ENCODE measurements at places on chromosomes 7 and 10.
A peak's percentile ranks its signal among the peaks of the same experiment; 100 is the strongest.

DNA sequence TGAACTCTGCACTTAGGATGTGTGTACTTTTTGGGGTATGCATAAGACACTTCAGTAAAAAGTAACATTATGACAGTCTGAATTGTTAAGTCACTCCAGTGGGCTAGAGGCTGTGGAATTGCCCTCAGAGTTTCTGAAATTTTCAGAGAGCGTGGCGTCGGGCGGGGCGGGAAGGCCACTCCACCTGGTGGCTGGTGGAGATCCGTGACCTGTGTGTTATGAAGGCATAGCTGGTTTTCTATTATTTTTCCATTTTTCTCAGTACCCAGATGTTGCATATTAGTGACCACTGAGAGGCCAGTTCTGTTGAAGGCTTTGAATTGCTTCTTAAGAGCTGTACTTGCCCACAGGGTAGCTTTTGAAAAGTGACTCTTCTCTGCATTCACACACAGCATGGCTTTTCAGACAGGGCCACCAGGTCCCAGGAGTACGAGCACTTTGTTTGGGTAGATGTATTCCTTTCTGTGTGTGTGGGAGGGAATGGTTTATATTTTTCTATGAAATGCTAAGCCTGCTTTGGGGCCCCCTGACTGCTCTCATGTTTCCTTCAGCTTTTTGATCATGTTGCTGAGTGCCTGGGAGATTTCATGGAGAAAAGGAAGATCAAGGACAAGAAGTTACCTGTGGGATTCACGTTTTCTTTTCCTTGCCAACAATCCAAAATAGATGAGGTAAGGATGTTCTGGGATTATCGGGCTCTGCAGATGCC lies 52.3 kb downstream of the TACR2 start:
- no peak for DNase-seq

DNA sequence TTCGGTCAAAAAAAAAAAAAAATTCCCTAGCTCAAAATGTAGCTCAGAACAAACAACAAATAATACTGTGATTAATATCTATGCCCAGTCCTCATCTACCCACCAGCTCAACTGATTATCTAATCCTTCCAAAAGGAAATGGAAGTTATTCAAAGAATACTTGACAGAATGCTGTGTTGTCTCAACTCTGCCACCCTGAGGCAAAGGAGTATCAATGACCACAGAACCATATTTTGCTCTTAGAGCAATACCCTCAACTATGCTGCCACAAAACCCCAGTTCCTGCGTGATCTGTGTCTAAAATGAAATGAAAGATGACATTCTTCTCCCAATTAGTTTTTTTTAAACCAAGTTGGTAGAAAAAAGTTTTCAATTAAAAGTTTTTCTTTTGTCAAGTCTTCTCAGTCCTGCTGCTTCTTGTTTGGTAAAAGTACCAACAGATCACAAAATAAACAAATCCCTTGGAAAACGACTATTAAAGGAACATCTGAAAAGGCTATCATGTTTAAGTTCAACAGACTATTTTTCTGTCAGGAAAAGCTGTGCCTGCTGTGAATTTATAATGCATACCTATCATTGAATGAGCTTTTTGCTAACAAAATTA lies 21.6 kb downstream of the RBM28 start:
- DNase-seq, result peak; percentile 77

- peak; percentile 99 for DNase-seq
These were observed 284.6 kb downstream of the KLF6 start for GRCh38 chr10:3500408-3500856.

DNA sequence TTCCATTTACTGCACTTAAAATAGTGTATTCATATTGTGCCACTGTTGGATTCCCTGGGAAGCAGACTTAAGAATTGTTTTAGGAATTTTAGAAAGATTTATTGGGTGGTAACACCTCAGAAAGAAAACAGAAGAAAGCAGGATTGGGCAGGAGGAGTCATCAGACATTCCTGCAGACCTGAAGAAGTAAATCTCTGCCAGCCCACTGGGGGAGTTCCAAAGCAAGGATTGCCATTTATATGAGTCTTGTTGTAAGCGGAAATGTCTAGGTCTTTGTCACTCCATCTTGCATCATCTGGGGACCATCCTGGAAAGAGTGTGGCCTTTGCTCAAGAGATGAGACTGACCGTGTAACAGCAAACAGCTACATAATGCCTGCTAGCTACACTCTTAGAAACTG lies 947.6 kb upstream of the POT1 start:
- no peak for DNase-seq

DNA sequence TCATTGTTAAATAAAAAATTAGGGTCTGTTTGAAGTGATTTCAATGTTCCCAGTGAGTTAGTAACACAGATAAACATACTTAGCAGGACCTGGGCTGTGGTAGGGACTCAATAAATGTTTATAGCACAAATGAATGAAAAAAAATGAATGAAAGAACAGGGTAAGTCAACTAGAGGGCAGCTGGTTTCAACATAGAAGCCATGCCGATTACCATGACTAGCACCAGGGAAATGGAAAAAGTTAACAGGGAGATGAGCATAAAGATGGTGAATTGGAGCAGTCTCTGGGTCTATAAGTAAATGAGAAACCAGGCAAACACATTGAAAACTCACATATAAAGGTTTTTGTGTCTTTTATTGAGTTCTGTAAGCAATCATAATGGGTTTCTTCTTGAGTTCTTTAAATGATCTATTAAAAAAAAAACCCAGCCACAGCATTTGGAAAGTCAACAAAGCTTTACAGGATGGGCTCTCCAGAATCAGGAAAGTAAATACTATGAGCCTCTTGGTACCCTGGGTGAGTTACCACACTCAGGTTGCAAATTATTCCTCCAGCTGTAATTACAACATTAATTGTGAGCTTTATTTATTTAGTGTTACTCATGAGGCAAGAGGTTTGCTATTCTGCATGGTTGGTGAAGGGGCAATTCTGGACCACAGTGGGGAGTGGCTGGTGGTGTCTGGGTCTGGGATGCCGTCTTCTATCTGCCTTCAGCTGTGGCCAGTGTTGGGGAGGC lies 46.1 kb upstream of the MTPN start:
- no peak for DNase-seq

DNA sequence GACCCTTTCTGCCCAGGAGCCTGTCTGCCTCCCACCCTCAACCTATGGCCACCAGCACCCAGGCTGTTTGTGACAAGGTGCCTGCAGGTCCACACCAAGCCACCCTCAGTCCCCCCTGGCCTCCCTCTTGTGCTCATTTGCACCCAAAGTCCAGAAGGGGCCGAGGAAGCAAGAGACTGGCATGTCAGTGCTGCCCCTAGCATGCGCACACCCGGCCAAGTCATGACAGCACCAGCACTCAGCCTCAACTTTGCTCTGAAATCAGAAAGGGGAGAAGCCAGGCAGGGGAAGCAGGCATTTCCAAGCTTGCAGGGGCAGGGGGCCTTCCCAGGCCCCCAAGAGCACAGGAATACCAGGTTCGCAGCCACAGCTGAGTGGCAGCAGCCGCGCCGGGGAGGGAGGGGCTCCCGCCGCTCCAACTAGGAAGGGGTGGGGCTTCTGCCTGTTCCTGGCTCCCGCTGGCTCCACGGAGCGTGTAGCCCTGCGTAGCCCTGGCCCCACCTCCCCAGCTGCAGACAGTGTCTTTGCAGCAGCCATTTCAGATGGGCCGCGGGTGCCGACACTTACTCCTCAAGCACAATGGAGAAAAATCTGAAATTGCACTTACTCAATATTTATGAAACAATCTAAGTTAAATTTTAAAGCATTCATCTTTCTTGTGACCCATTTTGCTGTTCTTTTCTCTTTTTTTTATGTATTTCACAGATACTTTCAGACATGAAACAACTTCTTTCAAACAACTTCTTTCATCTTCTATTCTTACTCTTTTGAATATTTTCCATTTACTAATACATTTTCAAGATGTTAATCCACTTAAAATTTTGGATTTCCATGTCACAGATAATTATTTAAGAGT lies 54.9 kb upstream of the ABCB5 start:
- DNase-seq, result no peak

DNA sequence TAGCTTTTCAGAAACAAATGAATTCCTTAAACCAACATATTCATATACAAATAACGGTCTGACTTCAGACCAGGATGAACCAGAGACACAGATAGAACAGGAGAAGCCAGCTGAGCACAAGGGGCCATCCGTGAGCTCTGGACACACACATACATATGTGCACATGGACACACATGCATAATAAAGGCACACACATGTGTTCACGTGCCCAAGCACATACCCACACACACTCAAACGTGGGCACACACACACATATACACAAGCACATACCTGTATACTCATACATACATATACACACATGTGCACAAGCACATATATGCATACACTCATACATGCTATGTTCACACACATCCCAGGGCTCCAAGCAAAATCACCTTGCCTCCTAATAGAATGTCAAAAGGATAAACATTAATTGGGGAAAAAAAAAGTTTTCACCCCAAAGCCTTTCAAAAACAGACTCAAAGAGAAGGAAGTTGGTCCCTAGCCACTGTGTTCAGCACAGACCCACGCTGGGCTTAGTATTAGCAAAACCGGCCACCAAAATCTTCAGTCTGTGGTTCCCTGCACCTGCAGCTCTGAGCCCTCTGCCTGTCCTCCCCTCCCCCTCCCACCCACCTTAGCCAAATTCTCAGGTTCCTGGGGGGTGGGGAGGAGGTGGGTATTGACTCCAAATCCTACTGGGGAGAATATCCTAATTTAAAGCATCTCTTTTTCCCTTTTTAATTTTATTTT lies 100.4 kb upstream of the MACROH2A2 start:
- DNase-seq, result no peak

DNA sequence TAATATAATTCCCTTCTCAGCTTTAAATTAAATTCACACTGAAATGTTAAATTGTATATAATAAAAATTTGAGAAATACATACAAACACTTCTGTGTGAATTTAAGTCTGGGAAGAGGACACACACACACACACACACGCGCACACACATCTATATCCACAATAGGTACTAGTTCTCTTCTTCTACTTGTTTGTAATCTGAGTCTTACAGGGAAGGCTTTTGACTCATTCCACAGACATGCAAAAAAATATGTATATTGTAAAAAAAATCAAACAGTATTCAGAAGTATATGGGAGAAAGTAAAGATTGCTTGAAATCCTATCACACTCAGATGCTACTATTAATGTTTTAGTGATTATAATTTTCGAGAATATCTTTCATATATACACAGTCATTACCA lies 276.2 kb downstream of the MDFIC start:
- no peak for DNase-seq

GRCh38 chr7:59079-60016 lies 133.0 kb upstream of the FAM20C start:
- no peak for DNase-seq

DNA sequence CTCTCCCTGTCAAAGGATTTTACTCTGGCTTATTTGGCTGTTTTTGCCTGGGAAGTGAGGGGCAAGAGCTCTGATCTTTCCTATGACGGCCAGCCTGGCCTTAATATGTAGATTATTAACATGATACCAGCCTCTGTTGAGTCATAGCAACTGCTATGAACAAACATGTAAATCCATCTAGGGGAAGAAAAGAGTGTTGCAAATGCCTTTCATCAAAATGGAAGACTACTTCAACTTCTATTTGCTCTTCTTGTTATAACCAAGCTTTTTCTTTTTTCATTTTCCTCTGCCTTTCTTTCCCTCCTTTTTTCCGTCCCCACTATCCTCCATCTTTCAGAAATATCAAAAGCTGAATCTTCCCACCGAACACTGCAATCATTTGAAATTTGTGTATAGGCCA lies 46.6 kb downstream of the BTRC start:
- no peak for DNase-seq

GRCh38 chr10:102682416-102682815 lies 31.8 kb downstream of the ARL3 start:
- no peak for DNase-seq

GRCh38 chr7:36526863-36527548 lies 137.3 kb downstream of the ANLN start:
- peak; percentile 40 for DNase-seq

DNA sequence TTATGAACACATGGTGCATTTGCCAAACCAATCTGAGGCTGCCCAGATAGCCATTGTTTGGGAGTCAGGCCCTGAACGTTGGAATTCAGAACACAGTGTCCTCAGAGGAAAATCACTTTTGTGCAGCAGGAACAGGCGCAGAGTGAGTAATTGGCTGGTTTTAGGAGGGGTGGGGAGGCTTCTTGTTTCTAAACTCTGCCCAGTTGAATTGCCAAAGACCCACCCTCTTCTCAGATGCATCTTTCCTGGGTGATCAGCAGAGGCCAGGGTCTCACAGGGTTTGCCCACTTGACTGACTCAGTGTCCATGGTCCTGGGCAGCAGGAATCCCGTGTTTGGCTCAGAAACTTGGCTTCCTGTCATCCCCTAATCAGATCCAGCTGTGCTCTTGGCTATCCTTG lies 24.3 kb downstream of the PRLHR start:
- DNase-seq, result peak; percentile 58

- no peak for DNase-seq
These were observed 5.1 kb upstream of the ZNF775 start for GRCh38 chr7:150374026-150374425.

DNA sequence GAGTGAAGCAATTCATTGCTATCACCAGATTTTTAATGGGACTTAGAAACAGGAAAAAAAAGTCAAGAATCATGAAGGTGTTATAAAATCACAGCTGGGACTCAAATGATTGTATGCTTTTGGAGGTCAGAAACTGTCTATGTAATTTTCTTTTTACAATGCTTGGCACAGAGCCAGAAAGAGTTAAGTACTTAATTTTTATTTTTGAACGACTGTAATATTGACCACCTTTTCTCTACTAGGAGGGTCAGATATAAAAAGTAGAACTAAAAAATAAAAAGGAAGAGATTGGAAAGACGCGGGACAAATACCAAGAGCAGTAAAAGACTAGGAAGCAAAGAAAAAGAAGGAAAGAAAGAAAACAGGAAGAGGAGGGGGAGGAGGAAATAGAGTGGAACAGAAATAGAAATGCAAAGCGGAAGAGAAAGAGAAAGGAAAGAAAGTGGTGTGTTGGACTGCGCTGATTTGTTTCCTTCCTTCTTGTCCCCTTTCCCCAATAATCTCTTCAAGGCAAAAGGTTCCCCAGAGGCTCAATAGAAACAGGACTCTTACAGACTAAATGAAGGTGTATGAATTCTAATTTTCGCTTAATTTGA lies 23.2 kb upstream of the C1GALT1 start:
- DNase-seq, result no peak

- DNase-seq, result no peak
These were observed 225.2 kb downstream of the MAD1L1 start for GRCh38 chr7:2007551-2007950.

Measured in AG10803 (cell line).